Activated naive CD4-positive, alpha-beta T cell (primary cell): ENCODE measurements at places on chromosomes 2 and 18.
A peak's percentile ranks its signal among the peaks of the same experiment; 100 is the strongest.

DNA sequence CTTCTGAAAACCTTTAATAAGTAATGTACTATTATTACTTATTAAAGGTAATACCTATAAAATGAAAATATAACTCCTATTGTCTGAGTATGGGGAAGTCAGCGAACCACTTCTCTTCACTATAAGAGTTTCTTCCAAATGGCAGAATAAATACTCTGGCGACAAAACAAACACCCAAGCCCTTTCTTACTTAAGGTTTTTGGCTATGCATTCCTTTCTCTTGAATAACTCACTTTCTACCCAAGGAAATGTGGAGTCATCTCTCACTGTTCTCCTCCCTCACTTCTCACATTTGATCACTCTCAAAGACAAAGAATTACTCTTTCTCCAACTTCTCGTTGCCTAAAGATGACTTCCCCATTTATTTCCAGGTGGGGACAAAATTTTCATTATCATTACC, 816.8 kb upstream of the CRIM1 start:
- DNase-seq, result no peak

- DNase-seq, result no peak
These were observed 137.4 kb downstream of the INSIG2 start for GRCh38 chr2:118225666-118226065.

GRCh38 chr2:168375195-168375798, 80.8 kb upstream of the CERS6 start:
- no peak for DNase-seq

DNA sequence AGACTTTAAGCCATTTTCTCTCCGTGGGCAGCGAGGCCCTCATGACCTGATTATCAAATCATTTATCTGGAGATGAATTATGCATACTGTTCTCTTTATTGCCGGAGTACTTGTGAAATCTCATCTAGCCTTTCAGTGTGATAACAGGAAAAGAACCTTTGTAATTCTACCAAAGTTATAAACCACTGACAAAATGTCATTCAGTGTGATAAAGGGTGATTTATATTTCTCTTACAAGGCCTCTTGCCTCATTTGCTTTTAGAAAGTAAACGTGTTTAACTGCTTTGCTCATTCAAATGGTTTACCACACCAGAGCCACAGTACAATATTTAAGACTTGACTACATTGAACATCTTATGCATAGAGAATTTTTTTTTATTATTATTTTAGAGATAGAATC, 13.8 kb downstream of the MTCL1 start:
- DNase-seq, result no peak

GRCh38 chr2:13770279-13770678, 862.2 kb upstream of the LRATD1 start:
- DNase-seq, result no peak

DNA sequence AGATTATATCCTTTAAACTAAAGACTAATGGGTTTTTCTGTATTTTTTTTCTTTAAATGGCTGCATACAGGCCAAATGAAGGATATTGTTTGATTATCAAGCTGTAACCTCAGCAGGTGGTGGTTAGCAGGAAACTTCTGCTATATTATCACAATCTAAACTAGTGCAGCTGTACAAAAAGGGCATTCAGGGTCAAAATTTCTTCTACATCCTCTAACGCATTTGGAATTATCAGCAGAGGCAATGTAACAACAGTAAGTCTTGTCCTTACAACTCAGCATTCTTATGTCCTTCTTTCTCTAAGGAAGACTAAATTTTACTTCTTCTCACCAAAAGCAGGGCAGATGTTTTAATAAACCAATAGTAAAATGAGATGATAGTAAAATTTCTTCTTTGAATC, 135.8 kb upstream of the FN1 start:
- DNase-seq, result no peak

DNA sequence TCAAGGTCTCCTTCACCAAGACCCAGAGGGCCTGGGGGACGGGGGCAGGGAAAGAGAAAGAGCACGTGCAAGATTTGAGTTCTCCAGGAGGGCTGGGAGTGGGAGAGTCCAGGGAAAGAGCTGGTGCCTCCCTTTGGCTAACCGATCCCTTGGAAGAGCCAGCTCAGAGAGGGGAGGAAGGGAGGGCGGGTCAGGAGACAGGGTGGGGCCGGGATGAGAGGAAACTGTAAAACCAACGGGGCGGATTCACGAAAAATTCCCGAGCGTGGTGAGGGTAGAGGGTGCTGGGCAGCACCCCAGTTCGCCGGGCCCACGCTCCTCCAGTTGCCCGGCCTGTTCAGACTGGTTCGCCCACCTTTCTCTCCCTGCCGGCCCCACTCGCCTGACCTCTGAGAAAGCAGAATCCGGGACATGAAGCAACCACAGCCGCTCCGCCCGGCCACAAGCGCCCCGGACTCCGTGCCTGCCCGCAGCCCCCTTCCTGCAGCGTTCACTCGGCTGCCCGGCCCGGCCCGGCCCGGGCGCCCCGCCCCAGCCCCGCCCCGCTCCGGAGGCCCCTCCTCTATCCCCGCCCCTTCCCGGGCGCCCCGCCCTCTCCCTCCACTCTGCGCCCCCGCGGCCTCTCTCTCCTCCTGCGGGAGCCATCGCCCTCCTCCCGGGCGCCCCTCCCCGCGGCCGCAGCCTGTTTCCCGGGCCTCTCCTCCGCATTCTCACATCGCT, 230.9 kb upstream of the SMAD2 start:
- peak; percentile 34 for DNase-seq

GRCh38 chr2:31381601-31382000, 32.9 kb downstream of the XDH start:
- no peak for DNase-seq

- no peak for DNase-seq
These were observed 306.0 kb downstream of the BCL11A start for GRCh38 chr2:60247471-60247870.

- DNase-seq, result no peak
These were observed 232.8 kb downstream of the MBD5 start for GRCh38 chr2:148253685-148254084.

- DNase-seq, result no peak
These were observed 51.4 kb downstream of the UXS1 start for GRCh38 chr2:106142683-106143082.

DNA sequence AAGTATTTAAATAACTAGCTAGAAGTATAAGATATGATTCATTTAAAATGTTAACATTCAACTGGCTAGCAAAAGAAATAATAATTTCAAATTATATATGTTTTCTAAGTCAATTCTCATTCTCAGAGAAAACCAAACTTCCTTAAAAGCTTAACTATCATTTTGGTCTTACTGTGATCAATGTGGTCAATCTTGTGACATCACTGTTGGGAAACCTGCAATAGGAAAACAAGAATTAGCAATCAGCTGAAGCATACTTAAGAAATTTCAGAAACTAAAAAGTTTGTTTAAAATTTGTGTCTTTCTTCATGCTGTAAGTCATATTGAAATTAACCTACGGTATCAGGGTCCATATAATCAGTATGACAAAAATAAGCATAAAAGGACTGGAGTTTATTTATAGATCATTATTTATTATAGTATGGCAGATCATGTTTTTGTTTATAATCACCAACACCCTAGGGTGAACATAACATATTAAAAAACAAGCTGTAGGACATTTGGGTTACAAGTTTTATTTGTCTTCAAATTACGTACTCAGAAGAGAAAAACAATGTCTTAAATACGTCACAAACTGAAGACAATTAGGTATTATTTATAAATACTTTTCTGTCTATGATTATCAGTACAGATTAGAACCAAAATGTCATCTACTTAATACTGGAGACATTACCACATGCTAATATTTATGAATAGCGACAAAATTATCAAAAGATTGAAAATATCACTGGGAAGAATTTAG, 60.5 kb downstream of the BAZ2B start:
- no peak for DNase-seq

DNA sequence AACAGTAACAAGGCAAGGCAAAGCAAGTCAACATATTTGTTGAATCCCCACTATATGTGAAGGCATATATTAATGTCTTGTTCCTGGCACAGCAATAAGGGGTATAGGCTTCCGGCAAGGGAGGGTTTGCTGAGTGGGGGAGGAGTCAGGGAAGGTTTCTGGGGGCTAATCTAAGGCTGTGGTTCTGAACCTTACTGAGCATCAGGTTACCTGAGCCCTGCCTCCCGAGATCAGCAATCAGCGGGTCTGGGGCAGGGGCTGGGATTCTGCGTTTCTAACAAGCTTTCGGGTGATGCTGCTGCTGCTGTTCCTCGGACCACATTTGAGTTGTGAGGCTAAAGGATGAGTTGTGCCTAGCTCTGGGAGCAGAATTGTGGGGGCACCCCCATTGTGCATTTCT, 401.7 kb upstream of the SPRED2 start:
- no peak for DNase-seq

- no peak for DNase-seq
These were observed 308.7 kb downstream of the LPIN1 start for GRCh38 chr2:12054956-12055618.

- no peak for DNase-seq
These were observed 2.5 kb upstream of the DNAJC10 start for GRCh38 chr2:182713601-182714000.

- no peak for DNase-seq
These were observed 246.1 kb downstream of the NRXN1 start for GRCh38 chr2:50785816-50786215.

DNA sequence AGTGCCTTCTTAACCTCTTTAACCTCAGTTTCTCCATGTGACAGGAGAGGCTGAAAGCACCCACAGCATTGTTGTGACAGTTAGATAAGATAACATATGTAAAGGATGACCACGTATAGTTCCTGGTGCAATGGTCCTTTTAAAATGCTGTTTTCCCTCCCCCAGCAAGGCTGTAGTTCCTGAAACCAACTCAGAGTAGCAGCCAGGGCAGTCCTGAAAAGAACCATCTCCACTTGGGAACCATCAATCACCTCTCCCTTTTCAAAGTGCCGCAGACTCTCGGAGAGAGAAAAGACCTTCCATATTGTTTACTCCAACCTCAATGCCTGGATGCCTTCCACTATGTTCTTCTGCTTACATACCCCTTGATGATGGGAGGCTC, 158.8 kb downstream of the DDX1 start:
- no peak for DNase-seq

- DNase-seq, result no peak
These were observed 41.3 kb upstream of the MRPL33 start for GRCh38 chr2:27730261-27730662.

DNA sequence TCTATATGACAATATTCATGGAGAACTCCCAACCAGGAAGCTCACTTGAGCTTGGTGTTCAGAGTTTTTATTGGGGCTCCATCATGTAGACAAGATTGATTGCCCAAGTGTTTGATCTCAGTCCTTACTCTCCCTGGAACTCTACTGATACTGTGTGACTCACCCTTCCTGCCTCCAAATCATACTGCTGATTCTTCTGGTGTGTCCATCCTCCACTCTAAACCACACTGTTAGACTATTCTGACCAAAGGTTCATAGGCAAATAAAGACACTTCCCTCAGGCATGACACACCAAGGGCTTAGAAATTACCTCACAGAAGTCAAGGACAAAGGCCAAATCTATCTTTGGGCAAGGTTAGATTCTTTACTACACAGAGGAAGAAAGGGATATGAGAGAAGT, 107.9 kb upstream of the CDH20 start:
- no peak for DNase-seq

GRCh38 chr2:70469961-70470360, 83.7 kb downstream of the TGFA start:
- no peak for DNase-seq

DNA sequence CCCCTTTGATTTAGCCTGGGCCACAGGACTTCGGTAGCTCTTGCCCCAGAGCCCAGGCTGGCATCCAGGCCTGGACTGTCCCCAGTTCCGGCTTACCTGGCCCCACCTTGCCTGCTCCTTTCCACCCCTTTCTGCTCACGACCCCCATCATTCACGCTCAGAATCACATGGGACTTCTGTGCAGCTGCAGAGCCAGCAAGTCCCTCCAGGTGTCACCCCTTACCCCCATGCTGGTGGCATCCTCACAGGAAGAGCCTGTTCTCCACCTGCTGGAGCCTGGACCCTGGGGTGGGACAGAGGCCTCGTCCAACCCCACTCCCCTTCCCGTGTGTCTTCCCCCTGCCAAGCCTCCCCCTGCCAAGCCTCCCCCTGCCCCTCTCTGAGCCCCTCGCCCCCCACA, 7.9 kb upstream of the KCNIP3 start:
- DNase-seq, result no peak

- DNase-seq, result no peak
These were observed 70.8 kb upstream of the LPIN2 start for GRCh38 chr18:3083766-3084165.

GRCh38 chr18:77777163-77777562, 527.5 kb downstream of the GALR1 start:
- DNase-seq, result no peak

DNA sequence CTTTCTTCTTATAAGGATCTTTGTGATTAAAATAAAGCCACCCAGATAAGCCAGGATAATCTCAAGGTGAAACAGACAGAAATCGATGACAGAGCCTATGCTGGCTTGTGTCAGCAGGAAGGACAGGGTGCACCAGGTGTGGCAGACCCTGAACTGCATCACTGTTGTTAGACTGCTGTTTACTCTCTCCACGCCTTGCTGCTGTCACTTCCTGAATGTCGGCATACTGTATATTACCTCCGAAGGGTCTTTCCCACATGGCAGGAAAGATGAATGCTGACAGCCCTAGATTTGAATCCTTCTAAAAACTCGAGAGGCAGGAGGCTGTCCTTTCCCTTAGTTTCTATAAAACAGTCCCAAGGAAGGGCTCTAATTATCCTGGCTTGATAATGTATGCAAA, 18.9 kb upstream of the TMEM163 start:
- DNase-seq, result no peak

DNA sequence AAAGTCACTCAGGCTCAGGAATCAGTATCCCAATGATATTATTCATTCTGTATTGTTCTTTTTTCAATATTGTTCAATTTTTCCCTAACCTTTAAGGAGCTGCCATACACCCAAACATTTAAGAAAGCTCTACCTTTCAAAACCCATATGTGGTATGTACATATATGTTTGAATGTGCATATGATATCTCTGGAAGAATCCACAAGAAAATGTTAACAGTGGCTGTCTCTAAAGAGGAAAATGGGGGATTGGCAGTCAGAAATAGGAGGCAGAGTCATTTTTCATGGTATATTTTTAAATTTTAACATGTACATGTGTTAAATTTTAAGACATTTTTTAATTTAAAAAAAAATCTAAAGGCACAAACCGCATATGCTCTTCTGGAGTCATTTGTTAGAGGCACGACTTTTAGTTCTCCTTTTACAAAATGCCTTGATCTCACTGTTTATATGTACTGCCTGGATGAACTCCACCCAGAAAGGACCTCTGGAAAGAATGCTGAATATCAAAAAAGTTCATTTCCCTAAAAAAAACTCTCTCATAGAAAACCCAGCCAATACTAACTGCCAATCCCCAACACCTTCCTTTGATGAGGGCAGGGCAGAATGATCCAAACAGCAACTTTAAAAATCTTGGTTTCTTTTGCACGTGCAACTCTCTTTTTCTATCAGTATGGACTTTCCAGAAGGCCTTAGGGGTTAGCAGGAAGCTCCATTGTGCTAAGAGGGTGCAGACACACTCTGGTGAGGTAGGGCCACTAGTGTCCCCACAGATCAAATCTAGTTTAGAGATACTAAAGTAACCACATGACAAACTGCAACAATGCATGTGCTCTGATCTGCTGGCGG, 23.6 kb downstream of the KCTD1 start:
- DNase-seq, result no peak
